ENCODE measurements at places on chromosomes 5 and 9. TPM values are rescaled to one million over a fixed set of nuclear protein-coding genes. Genes with fewer than 3 reads are reported as not detected.

The CATSPER3 gene
- 0.15 TPM for polyA plus RNA-seq

The LCN9 gene
- not detected for polyA plus RNA-seq

The NOL8 gene
- polyA plus RNA-seq: 2.9 TPM

The FBP1 gene
- 84.4 TPM for polyA plus RNA-seq

The DOCK8 gene
- polyA plus RNA-seq: 46.8 TPM

DNA sequence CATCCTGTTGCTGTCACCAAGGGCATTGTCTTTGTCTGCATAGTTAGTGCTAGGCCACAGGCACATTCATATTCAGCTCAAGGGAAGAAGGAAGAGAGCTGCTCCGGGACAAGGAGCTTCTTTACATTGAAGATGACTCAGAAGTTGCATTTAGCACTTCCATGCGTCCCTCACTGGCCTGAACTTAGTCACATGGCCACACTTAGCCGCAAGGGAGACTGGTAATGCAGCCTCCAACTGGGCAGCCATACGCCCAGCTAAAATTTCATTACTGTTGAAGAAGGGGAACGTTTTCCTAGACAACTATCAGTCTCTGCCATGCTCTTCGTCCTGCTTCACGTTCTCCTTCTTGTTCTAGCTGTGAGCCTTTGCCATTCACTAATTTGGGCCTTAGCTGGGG is 20.0 kb downstream of the ACTL7B start:
- peak; percentile 66 for DNase-seq

GRCh38 chr9:104745852-104746251 is 1.6 kb upstream of the NIPSNAP3A start:
- no peak for DNase-seq

- DNase-seq: no peak
These were observed 339.7 kb downstream of the NTRK2 start for GRCh38 chr9:85009251-85009650.

GRCh38 chr9:78479441-78479840 is 182.5 kb downstream of the PSAT1 start:
- no peak for DNase-seq

GRCh38 chr9:21144603-21145002 is 3.0 kb upstream of the IFNW1 start:
- DNase-seq: no peak

- no peak for DNase-seq
These were observed 37.5 kb downstream of the IRX2 start for GRCh38 chr5:2714026-2714425.

- no peak for DNase-seq
These were observed 11.3 kb upstream of the POU4F3 start for GRCh38 chr5:146327257-146327870.

DNA sequence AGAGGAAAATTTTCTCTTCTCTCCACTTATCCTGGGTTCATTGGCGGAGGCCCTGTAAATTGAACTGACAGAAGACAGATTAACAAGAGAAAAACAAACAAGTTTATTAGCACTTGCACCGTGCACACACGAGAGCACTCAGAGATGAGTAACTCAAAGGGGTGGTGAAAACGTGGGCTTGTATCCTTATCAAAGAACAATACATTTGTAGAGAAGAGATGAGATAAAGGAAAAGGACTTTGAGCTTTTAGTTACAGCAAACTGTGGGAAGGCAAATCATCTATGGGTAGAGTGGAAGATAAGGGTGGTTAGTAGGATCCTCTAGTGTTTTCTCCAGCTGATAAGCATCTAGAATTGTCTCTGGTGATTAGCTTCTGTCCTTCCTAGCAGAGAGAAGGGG is 44.4 kb upstream of the ROR2 start:
- no peak for DNase-seq

- no peak for DNase-seq
These were observed 141.1 kb upstream of the SMIM23 start for GRCh38 chr5:171644536-171644935.

DNA sequence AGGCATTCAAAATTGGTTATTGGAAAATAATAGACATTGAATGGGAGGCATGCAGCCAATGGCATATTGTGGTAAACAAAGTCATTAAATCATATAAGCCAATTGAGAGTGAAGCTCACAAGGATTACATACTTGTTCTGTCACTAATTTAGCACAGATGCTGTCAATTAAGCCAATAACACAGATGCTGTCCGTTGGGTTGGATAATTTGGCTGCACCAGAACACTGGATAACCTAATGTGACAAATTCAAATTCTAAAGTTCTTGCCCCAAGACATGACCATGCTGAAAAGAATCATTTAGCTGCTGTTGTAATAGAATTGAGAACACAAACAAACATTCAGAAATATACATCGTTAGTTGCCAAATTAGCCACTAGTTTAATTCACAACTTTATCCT is 1796.4 kb downstream of the EFNA5 start:
- no peak for DNase-seq

GRCh38 chr5:92952243-92952642 is 628.8 kb downstream of the NR2F1-AS1 start:
- no peak for DNase-seq

DNA sequence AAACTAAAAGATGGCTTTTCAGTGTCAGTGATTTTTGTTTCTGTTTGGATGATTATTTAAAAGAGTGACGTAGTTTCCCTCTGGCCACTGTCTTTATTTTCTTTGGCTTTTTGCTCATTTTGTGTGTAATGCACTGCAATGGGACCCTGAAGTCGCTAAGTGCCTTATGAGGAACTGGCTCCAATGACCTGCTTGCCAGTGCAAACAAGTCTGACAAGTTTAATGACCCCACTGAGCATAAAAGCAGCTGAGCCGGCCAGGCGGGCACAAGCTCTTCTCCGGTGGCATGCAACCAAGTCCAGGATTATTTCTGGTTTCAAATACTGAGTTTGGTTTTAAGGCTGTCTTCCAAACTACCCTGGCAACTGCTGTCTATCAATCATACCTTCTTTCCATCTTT is 15.6 kb upstream of the GNA14 start:
- no peak for DNase-seq

GRCh38 chr5:42020788-42021530 is 95.9 kb downstream of the FBXO4 start:
- DNase-seq: no peak

DNA sequence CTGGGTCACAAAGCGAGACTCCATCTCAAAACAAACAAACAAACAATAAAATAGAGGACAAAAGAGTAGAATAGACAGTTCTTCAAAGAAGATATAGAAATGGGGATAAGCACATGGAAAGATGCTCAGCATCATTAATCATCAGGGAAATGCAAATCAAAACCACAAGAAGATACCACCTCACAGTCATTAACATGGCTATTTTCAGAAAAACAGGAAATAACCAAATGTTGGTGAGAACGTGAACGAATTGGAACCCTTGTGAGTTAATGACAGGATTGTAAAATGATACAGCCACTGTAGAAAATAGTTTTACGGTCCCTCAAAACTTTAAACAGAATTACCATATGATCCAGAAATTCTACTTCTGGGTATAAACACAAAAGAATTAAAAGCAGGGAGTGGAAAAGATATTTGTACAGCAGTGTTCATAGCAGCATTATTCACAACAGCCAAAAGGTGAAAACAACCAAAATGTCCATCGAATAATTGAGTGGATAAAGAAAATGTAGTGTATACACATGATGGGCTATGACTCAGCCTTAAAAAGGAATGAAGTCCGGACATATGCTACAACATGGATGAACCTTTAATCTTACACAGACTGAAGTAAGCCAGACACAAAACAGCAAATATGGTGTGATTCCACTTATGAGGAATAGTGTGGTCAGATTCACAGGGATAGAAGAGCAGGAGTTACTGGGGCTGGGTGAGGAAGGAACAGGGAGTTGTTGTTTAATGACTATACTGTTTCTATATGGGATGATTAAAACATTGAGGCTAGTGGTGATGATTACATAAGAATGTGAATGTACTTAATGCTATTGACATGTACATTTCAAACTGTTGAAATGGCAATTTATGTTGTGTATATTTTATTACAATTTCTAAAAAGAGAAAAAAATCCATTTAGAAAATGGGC is 19.7 kb downstream of the OR2V2 start:
- no peak for DNase-seq

- DNase-seq: no peak
These were observed 23.3 kb upstream of the TRMT10B start for GRCh38 chr9:37730256-37730655.

DNA sequence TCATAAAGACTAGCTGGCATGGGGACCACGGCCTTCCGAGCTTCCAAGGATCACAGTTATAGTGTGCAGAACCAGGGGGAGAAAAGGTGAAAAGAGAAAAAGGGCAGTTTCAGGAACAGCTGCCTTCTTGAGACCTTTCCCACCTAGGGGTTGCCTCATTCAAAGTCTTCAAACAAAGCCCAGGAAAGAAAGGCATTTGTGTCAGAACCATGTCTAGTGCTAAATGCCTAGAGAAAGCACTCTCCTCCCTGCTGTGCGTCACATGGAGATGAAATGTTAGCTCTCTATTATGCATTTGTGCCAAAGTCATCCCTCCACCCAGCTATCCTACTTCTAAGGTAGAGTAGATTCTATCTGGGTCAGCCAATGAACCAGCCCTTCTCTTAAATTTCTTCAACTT is 1037.3 kb upstream of the WWC1 start:
- DNase-seq: no peak

- no peak for DNase-seq
These were observed 15.7 kb upstream of the KCNN2 start for GRCh38 chr5:114346181-114346580.

GRCh38 chr9:34490360-34490759 is 31.8 kb downstream of the DNAI1 start:
- DNase-seq: no peak

GRCh38 chr9:3578786-3579185 is 53.0 kb upstream of the RFX3 start:
- peak; percentile 51 for DNase-seq
